ENCODE measurements at places on chromosomes 3 and 15.
A peak's percentile ranks its signal among the peaks of the same experiment; 100 is the strongest.

DNA sequence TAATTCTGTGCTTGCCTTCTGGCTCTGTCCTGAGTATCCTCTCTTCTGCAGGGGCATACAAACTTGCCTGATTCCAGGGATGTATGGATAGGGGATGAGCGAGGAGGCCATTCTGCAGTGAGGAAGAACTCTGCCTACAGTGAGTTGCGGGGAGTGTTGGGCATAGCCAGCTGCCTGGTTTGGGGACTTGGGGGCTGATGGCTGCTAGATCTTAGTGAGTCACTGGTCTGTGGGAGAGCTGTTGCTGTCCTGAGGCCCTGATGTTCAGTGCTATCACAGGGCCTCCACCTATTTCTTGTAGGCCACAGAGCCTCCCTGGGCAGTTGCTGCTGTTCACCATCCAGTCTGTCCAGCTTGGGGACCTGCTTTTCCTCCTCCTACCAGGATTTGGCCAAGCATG lies 20.3 kb downstream of the CDAN1 start:
- no peak for DNase-seq

DNA sequence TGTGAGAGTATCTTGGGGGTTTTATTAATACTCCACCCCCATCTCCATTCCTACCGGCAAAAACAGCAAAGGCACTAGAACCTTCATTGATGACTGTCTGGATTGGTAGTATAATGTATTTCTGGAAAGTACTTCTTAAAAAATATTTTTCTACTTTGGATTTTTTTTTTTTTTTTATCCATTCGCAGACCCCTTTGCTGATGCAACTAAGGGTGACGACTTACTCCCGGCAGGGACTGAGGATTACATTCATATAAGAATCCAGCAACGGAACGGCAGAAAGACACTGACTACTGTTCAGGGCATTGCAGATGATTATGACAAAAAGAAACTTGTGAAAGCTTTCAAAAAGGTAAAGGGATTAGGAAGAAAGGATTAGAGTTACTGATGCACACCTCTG lies 1.2 kb downstream of the EIF1B start:
- DNase-seq, result no peak

GRCh38 chr3:128112357-128112968 lies 11.1 kb downstream of the RUVBL1 start:
- peak; percentile 77 for DNase-seq

DNA sequence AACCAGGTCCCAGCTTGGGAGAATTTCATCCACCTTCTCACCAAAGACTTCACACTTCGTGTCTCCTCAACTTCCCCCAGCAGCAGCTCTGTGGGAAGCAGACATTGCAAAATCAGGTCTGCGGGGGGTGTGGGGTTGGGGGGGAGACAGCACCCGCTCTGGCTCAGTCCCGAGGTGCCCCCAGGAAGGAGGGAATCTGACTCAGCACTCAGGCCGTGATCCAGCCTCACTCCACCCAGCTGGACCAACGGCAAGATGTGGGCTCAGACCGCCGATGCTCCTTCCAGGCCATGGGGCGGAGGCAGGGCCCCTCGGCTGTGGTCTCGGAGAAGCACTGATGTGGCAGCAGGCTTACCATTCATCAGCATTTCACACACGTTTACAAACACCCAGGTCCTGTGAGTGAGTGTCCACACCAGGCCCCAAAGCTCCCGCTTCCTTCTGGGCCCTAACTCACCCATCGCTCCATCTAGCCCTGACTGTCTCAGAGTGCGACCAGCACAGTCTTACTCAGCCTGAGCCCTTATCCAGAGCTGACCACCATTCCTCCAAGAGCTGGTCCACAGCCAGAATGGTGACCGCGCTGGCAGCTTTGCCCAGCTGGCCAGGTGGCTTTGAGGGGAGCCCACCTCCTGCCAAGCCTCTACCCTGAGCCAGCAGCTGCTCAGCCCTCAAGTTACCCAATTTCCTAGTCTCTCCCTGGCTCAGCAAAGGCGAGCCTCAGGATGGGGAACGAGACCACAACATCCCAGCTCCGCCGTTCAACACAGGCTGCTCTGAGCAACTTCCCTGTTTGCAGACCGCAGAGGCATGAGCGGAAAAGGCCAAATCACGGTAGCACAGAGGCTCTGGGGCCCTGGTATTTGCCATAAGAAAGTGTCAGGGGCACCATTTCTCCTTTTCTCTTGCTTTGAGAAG lies 3.3 kb downstream of the STAB1 start:
- DNase-seq, result no peak

DNA sequence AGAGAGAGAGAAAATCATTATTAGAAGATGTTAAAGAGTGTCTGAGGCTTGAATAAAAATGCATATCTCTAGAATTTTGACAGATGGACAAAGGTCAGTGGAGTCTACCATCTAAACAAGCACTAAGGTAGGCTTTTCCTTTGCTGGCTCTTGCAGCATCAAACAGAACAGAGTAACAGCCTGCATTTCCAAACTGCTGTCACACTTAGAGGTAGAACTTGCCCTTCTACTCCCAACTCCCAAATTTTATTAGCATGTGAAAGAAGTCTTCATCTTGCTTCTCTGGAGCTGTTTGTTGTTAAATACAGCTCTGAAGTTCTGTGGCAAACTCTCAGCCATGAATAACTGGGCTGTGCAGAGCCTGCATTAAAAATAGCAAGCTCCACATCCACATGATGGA lies 4.1 kb upstream of the MB21D2 start:
- no peak for DNase-seq

DNA sequence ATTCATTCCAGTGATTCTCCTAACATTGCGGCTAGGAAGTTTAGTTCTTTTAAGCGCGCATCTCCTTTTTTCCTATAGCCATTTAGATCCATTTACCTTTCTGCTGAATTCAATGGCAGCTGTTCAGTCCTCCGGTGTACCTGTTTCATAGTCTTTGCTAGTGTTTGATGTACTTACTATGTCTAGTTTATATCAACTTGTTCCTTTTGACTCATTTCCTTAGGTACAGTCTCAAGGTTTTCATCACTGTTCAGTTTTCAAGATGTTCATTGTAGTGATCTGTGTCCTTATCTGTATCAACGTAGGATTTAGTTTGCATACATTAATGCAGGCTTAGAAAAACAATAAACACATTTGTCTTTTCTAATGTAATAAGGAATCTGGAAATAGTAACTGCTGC lies 59.0 kb upstream of the MBNL1 start:
- DNase-seq, result no peak

DNA sequence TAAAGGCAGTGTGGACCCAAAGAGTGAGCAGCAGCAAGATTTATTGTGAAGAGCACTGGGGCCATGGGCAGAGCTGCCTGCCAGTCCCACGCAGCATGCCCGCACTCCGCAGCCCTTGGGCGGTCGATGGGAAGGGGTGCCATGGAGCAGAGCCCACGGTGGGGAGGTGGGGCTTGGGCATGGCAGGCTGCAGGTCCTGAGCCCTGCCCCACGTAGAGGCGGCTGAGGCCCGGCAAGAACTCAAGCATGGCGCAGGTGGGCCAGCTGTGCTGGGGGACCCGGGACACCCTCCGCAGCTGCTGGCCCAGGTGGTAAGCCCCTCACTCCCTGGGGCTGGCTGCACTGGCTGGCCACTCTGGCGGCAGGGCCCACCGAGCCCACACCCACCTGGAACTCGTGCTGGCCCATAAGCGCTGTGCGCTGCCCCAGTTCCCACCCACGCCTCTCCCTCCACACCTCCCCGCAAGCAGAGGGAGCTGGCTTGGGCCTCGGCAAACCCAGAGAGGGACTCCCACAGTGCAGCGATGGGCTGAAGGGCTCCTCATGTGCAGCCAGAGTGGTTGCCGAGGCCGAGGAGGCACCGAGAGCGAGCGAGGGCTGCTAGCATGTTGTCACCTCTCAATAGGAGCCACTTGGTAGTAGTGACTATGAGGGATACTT lies 1218.8 kb upstream of the EPHA6 start:
- no peak for DNase-seq

GRCh38 chr3:32960404-32961170 lies 9.1 kb downstream of the CCR4 start:
- no peak for DNase-seq

DNA sequence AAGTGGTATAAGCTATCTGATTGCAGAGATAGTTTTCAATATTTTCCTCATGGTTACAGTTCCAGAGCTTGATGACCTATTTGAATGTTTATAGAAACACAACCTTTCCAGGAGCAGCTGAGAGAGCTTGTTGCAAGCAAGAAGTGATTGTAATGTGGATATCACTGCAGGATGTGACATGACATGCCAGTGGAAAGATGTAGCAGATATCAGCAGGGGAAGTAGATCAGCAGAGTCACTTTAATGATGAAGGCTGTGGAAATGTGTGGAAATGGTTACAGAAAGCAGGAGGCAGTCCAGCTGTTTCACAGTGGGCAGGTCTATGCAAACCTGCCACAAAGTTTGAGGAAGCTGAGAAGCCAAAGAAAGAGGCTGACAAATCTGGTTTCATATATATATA lies 21.0 kb downstream of the TMEM158 start:
- DNase-seq, result no peak

DNA sequence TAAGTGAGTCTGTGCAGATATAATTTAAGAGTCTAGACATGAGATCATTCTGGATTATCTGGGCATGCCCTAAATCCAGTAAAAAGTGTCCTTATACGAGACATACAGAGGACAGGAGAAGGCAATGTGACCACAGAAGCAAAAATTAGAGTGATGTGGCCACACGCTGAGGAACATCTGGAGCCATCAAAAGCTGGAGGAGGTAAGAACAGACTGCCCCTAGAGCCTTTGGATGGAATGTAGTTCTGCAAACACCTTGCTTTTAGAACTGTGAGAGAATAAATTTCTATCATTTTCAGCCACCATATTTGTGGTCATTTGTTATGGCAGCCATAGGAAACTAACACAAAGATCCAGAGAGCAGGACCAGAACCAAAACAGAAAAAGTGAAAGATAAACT lies 41.0 kb downstream of the CD200 start:
- DNase-seq, result no peak

DNA sequence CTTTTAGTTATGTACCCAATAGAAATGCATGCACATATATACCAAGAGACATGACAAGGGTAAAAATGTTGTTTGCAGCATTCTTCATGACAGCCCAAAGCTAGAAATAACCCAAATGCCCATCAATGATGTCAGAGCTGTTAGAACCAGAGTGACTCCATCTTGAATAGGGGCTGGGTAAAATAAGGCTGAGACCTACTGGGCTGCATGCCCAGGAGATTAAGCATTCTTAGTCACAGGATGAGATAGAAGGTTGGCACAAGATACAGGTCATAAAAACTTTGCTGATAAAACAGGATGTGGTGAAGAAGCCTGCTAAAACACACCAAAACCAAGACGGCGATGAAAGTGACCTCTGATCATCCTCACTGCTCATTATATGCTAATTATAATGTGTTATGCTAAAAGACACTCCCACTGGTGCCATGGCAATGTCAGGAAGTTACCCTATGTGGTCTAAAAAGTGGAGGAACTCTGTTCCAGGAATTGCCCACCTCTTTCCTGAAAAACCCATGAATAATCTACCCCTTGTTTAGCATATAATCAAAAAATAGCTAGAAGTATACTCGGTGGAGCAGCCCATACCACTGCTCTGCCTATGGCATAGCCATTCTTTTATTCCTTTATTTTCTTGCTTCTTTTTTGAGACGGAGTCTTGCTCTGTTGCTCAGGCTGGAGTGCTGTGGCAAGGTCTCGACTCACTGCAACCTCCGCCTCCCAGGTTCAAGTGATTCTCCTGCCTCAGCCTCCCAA lies 32.9 kb downstream of the ZBTB11 start:
- no peak for DNase-seq

DNA sequence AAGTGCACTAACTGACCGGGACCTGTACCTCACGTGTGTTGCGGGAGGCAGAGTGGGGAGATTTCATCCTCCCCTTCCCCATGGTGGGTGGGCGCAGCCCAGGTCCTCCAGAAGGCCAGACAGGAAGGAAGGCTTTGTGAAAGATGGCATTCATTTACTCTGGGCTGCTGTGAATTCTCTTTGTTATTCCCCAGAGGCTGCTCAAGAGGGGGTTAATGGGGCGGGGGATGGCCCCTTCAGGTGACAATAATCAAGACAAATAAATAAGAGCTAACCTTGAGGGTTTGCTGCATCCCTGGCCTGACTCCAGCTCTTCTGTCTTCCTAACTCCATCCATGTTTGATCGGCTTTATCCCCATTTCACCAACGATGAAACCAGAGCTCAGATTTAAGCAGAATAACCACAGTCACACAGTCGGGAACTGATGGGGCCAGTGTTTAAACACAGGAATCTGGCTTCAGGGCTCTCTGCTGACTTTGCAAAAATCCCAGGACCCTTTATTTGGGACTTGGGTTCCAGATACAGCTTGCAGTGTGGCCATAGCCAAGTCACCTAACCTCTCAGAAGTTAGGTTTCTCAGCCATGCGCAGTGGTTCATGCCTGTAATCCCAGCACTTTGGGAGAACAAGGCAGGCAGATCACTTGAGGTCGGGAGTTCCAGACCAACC lies 16.5 kb downstream of the PIF1 start:
- no peak for DNase-seq

GRCh38 chr3:45093176-45093575 lies 53.0 kb downstream of the CDCP1 start:
- no peak for DNase-seq

DNA sequence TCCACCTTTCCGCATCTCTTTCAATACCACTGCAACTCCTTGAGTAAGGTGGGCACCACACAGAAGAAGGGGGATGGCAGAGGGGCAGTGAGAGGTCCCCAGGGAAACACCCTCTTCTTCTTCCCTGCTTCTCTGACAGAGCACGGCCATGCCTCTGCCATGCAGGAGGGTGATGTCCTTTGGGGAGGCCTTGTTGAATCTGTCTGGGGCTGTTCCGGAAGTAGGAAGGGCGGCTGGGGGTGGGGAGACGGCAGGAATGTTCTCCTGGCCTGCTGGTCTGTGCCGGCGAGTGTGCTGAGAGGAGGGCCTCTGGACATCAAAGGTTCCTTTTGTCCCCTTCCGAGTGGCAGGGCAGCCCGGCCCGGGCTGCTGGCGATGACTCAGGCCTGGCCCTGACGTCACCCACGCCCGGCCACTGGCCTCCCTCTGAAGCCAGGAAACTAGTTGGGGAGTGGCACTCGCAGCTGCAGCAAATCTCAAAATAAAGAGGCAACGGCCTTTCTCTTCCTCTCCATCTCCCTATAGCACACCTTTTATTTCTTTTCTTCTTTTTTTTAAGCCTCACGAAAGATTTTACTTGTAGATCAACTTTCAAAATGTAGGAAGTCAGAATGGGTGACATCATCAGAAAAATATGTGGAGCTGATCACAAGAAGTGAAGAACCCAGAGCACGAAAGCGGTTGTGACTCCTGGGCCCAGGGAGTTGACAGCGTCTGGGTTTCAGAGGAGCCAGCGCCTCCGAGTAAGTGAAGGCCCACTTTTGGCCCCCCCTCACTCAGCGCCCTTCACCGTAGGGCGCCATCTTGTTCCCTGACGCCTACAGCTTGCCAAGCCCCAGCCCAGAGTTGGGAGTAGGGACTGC lies at the start of gene ZBTB38:
Gene ZBTB38, plus strand, starts transcription at position 443 of the 863 bp plus-strand sequence. CDS start 73,885 bp downstream, outside the sequence.
- DNase-seq, result peak; percentile 85

DNA sequence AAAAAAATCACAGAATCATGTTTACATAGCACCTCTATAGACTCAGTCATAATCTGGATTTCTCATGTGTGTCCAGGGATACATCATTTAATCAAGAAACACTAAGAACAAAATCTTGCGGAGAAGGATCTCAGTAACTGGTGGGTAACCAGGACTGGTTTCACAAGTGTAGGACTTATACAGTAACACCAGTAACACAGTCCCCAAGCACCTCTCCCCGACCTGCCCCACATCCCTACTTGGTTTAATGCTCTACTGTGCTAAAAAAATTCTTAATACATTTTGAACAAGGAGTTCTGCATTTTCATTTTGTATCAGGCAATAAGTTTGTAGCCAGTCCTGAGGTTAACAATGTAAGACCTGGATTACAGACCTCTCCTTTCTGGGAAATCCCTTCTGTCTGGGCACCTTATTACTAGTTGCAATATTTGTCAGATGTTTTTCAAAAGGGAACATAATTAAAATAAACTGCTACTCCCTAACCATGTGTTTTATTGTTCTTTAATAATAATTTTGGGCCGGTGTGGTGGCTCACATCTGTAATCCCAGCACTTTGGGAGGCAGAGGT lies 57.6 kb upstream of the BBX start:
- no peak for DNase-seq

Measured in HTR-8/SVneo (cell line).